ENCODE measurements at places on chromosomes 13 and 19.
A peak's percentile ranks its signal among the peaks of the same experiment; 100 is the strongest.

- DNase-seq: no peak
Observed at GRCh38 chr19:16821081-16821480, 8.1 kb upstream of the SIN3B start.

GRCh38 chr19:36141039-36141927 is 1.4 kb downstream of the CAPNS1 start:
- DNase-seq: peak; percentile 61

DNA sequence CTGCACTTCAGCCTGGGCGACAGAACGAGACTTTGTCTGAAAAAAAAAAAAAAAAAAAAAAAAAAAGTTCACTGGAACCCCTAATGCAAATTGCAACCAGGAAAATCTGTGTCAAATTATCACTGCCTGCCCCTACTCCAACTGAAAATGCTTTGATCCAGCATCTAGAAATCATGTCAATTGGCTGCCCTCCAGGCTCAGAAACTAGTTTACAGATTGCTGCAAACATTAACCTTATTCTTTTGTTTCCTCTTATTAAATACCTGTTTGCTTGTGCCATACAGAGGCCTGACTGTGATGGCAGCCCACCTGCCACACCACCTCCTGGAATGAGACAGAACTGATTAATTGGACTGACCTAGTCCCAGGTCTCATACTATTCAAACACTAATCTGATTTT is 18.6 kb upstream of the AKT2 start:
- DNase-seq: no peak

- peak; percentile 79 for DNase-seq
Observed at GRCh38 chr19:5308451-5309437, 31.9 kb downstream of the PTPRS start.

- no peak for DNase-seq
Observed at GRCh38 chr13:30504081-30504480, 38.3 kb upstream of the HMGB1 start.

DNA sequence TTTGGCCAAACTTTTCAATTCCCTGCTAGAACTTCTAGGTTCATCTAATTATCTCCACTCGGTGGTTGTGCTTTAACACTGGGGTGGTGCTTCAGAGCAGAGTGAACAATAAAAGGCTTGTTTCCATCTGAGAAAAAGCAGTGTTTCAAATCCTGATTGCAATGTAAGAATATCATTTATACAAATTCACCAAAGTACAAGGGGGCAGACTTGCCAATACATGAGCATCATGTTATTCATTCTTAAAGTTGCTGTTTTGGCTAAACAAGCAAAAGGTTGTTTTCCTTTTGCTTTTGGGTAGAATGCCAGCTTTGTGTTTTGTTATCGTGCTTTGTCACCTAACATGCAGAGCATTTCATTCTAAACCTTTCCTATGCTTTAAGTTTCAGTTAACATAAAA is 78.5 kb upstream of the UBAC2 start:
- no peak for DNase-seq

DNA sequence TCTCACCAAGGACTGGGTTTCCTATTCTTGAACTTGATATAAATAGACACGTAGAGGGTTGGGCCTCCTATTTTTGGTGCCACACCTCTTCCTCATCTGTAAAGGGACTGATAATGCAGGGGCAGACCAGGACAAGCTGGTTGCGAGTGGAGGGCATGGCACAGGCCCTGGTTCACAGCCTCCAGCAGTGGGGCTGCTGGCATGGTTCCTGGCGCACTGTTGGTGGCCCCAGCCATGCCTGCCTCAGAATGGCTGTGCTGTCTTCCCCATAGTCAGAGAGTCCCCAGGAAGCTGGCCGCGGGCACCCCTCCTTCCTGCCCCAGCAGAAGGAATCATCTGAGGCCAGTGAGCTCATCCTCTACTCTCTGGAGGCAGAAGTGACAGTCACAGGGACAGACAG is 10.5 kb upstream of the OVOL3 start:
- DNase-seq: no peak

GRCh38 chr19:2663920-2664571 is 38.4 kb downstream of the GNG7 start:
- DNase-seq: no peak

- DNase-seq: no peak
Observed at GRCh38 chr19:32029235-32029634, 316.2 kb upstream of the ZNF507 start.

- peak; percentile 0 for DNase-seq
Observed at GRCh38 chr13:28753208-28753892, 34.6 kb upstream of the SLC46A3 start.

GRCh38 chr13:59880468-59880867 is 283.3 kb downstream of the DIAPH3 start:
- no peak for DNase-seq

DNA sequence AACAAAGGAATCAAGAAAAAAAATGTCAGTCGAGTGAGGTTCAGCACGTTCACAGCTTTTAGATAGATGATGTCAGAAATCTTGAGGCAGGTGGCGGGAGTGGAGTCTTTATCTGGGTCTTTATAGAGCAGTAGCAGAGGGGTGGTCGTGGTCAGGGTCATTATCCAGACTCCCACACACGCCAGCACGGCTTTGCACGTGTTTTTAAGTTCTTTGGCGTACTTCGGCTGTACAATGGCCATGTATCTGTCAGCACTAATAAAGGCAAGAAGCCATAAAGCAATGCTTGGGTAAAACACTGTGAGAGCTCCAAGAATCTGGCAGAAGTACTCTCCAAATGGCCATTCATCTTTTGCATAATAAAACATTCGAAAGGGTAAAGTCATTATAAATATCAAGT is 2.9 kb downstream of the GPR18 start:
- DNase-seq: no peak

GRCh38 chr19:19504754-19505668 is 10.3 kb downstream of the TSSK6 start:
- no peak for DNase-seq

DNA sequence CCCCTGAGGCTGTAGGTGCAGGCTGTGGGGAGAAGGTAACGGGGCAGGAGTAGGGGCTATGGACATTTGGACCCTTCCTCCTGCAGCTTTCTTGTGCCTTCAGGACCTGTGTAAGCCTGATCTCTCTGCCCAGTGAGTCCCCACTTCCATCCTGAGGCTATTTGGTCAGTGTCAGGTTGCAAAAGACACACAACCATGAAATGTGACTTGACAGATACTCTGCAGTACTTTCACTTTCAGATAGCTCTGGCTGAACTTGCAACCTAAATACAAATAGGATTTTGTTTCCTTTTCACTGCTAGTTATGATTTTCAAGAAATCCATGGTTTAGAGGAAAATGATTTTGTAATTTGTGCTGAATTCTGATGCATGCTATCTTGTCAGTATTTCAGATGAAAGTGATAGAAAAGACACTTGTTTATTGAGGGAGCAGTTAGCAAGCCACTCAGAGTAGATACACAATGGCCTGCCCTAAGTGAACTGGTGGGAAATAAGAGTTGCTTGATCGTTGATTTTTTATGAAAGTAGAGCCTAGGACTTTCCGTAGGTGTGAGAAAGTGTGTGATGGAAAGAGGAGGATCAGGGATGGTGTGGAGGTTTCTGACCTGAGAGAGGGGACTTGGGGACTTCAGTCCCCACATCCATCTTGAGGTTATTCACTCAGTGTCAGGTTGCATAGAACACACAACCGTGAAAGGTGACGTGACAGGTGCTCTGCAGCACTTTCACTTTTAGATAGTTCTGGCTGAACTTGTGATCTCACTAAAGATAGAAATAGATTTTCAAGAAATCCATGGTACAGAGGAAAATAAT is 18.1 kb upstream of the EID2 start:
- DNase-seq: no peak

GRCh38 chr13:113636266-113636963 is 21.6 kb downstream of the ATP4B start:
- no peak for DNase-seq

- no peak for DNase-seq
Observed at GRCh38 chr19:3034656-3035541, 5.8 kb upstream of the TLE2 start.

- DNase-seq: peak; percentile 22
Observed at GRCh38 chr13:97810152-97810551, 143.3 kb upstream of the IPO5 start.

GRCh38 chr13:60922576-60923231 is 492.9 kb downstream of the PCDH20 start:
- DNase-seq: no peak

DNA sequence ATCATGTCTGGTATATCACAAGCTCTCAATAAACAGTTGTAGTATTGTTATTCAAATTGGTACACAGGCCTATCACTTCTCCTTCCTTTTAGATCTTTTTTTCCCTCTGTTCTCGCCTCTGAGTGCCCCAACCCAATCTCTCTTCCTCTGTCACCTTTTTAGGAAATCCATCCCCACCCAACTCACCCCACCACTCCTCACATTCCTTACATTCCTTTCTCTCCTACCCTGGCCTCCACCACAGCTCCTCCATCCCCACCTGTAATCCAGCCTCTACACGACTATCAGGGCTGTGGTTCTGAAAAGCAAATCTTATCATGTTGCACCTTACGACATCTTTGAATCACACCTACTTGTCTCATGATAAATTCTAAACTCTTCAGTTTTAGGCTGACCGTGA is 545.4 kb upstream of the GPC6 start:
- DNase-seq: no peak

DNA sequence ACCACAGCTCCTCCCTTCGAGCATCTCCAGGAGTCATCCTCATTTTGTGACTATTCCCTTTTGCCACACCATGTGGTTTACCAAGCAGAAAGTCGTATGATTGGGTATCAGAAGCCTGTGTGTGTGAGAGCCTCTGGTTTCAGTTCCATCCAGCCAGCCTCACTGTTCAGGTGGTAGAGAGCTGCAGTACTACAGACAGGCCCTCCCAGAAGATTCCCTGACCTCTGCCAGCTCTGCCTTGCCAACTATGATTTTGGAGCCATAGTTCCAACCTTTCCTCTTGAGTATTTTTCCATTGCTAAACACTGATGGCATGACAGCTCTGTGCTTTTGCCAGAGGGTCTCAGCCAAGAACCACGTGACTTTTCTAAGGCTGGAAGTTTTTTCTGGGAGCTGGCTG is 82.5 kb downstream of the DHRS12 start:
- DNase-seq: no peak

DNA sequence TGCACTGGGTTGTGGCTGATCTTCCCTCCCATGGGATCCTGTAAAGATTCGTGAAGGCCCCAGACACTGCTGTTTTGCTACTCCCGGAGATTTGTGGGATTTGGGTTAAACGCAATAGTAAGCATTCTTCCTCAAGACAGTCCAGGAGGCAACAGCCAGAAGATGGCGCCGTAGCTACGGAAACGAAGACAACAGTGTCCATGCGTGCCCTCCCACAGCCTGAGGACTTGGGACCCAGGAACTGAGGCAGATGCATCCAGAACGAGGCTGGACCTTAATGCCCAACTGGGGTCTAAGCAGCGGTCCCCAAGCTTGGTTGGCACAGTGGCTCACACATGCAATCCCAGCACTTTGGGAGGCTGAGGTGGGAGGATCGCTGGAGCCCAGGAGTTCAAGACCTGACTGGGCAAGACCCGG is 57.6 kb upstream of the ZNF507 start:
- DNase-seq: peak; percentile 48

GRCh38 chr13:79973533-79973963 is 367.4 kb downstream of the SPRY2 start:
- no peak for DNase-seq

GRCh38 chr19:50500060-50500752 is 10.8 kb downstream of the JOSD2 start:
- DNase-seq: no peak

DNA sequence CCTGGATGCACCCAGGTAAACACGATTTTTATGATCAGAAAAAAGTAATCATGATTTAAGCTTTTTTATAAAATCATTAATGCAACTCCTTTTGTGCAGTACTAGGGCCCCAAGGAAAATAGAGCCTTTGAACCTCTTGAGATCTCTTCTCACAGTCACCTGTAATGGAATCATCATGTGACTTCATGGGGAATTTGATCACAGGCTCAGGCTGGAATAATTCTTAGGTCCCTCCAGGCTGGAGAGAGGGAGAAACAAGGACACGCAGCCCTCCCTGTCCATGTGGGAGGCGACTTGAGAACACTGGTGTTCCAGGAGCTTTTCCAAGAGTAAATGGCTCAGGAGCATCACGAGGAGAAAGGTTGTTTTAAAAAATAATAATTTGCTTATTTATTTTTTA is 156.1 kb downstream of the NUFIP1 start:
- DNase-seq: no peak

- DNase-seq: peak; percentile 86
Observed at GRCh38 chr19:29694669-29695627, 20.1 kb downstream of the C19orf12 start.

GRCh38 chr19:14021474-14021873 is 6.5 kb upstream of the RLN3 start:
- DNase-seq: no peak

- no peak for DNase-seq
Observed at GRCh38 chr19:39160889-39161672, 35.5 kb downstream of the PAK4 start.

DNA sequence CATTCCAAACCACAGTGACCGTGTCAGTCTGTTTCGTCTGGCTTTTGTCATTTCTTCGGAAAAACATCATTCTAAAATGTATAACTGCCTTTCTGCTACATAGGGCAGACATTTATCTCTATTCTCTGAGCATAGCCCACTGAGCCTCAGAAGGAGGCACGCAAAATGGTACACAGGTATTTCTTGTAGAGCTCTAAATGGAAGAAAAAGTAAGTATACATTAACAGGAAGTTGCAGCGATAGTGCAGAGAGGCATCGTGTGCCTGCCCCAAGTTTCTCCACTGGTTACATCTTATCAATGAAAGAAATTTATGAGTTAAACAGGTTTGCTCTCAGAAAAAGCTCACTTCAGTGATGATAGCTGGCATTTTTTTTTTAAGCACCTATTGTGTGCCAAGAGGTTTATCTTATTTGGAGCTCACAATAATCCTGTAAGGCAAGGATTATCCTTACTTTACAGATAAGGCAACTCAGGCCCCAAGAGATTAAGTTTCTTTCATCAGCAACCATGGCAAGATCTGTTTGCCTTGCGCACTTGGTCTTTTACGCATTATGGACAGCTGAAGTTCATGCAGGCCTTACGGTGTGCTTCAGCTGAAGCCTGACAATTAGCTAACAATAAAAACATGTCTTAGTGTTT is 1.2 kb upstream of the RCBTB2 start:
- no peak for DNase-seq

DNA sequence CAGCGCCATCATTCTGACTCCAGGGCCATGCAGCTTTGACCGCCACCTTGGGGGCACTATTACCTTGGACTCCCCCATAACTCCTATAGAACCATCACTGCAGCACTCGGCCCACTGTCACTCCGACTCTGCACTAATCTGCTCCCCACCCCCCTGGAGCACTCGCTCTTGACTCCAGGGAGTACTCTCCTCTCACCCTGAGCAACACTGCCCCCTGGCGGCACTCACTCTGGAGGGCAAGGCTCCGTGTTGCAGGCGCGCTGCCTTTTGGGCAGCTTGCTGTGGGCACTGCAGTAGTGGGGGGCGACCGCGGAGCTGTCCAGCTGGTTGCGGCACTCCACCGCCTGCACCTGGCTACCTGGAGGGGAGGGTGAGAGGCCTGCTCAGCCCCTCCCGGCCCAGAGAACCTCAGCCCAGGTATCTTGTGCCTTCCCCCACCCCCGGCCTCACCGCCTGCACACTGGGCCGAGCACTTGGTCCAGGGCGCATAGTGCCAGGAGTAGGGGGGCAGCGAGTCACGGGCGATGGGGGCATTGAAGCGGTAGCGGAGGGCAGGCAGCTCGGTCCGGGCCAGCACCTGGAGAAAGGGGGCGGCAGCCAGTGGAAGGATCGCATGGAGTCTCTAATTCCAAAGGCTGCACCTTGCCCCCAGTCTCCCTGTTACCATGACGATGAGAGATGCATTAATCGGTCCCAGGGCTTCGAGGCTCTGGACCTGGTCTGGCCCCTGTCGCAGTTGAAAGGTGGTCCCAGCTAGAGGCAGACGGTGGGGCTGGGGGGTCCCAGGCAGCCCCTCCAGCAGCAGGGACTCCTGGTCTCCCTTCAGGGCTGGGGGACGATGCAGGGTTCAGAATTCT is 8.9 kb upstream of the MYO1F start:
- DNase-seq: no peak
